ENCODE measurements at places on chromosomes 2 and 18. TPM values are rescaled to one million over a fixed set of nuclear protein-coding genes. Genes with fewer than 3 reads are reported as not detected.

- DNase-seq = no peak
Measured at GRCh38 chr2:170500770-170501169, 214.4 kb upstream of the SP5 start.

Gene DPYSL5
- polyA plus RNA-seq = 6.7 TPM

Gene CNTNAP5
- polyA plus RNA-seq = 0.04 TPM

- DNase-seq = no peak
Measured at GRCh38 chr2:132495881-132496280, 79.3 kb downstream of the GPR39 start.

GRCh38 chr18:48975817-48976649, 25.3 kb upstream of the SMAD7 start:
- DNase-seq = no peak

Gene FER1L5
- polyA plus RNA-seq = 1.1 TPM

Gene CDK5R2
- polyA plus RNA-seq = not detected

Gene GCKR
- 0.39 TPM for polyA plus RNA-seq

Gene FIGN
- polyA plus RNA-seq = 12.3 TPM

DNA sequence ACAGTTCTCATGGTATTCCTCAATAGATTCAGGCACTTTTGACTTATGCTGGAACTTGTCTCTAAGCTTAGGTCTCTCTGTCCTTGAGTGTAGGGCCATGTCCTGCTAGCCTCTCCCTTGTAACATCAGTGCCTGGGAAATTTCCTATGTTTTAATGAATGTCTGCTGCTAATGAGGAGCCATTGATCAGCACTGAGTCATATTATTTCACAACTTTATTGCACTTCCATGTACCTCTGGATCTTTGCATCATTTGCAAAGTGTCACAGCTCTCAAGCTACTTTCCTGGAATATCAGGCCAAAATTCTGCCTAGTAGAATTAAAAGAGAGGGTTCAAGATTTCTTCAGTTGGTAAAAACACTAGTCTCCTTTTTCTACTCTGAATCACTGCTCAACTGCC, 102.5 kb downstream of the GAREM1 start:
- DNase-seq = no peak

Gene CFLAR
- polyA plus RNA-seq = 62.9 TPM

- DNase-seq = no peak
Measured at GRCh38 chr18:11037533-11038240, 111.7 kb downstream of the PIEZO2 start.

Gene KCNE4
- polyA plus RNA-seq = 18.3 TPM

- DNase-seq = no peak
Measured at GRCh38 chr2:206149330-206149729, 9.9 kb downstream of the NDUFS1 start.

Data from right renal pelvis (tissue), 4 donors.